ENCODE measurements at places on chromosomes 3 and 15.

DNA sequence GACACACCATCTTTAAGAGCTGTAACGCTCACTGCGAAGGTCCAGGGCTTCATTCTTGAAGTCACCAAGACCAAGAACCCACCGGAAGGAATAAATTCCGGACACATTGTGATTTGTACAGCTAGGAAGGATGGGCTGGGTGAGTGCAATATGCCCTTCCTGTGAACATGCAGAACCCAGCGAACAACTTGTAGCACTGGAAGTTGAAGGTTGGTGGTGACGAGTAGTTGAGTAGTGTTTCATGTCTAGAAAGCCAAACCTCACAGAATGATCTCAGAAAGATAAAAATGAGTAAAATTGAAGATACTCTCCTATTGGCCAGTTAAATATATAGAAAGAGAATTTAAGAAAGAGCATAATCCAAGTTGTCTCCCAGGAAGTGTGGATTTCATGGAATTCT is 462.2 kb upstream of the CFAP20DC start:
- DNase-seq = no peak

DNA sequence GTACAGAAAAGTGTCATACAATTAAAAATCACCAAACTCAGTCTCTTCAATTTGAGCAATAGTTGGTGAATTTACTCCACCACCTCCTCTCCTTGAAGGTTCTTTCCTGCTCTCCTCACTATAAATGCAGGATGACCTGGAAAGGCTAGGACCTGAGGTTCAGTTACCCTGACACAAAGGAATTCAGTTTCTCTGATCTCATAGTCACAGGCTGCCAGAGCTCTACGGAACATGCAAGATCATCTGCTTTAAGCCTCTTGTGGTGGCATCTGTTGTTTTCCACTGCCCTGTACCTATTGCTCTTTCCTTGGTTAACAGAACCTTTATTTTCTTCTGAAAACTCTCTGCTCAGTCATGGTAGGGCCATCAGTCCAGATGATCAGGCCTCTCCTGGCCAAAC is 4.9 kb upstream of the TP63 start:
- DNase-seq = no peak

DNA sequence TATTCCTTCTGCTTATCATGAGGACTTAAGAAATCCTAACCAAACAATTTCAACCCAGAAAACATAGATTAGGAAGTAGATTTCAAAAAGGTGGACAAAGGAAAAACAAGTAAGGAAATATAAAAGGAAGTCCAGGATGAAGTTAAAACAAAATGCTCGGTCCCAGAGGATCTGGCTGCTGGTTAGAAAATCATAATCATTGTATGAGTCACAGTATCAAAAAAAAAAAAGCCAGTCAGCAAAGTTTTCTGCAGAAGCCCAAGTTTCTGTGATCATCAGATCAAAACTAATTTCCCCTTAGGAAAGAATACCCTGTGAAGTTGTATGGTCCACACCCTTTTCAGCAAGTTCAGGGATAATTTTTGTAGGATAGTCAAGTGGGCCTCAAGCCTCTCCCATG is 43.0 kb upstream of the LRTM1 start:
- no peak for DNase-seq

DNA sequence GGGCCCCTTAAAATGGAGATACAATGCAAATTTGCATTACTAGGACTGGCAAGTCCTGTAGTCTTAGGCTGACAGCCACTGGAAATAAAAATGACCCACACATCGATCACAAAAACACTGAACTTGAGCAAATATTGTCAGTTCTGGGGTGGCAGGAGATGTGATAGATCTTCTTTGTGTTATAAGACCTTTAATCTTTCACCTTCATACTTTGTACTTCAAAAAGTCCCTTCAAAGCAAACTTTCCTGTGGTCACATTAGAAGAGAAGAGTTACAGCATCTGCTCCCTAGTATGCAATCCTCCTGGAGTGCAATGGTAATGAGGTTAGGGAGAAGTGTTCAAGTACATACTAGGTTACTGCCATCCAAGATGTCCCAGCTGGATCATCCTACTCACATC is 149.4 kb upstream of the KCNMB2 start:
- no peak for DNase-seq

- no peak for DNase-seq
Observed at GRCh38 chr3:107205358-107205757, 171.9 kb upstream of the CCDC54 start.

- DNase-seq = no peak
Observed at GRCh38 chr3:126573492-126574117, 14.9 kb upstream of the C3orf22 start.

- DNase-seq = peak; percentile 53
Observed at GRCh38 chr15:100572362-100572983, 29.5 kb downstream of the LINS1 start.

GRCh38 chr3:172562871-172563865 is 39.9 kb upstream of the TNFSF10 start:
- DNase-seq = peak; percentile 56

GRCh38 chr3:53226142-53226840 is 29.5 kb downstream of the TKT start:
- DNase-seq = no peak

DNA sequence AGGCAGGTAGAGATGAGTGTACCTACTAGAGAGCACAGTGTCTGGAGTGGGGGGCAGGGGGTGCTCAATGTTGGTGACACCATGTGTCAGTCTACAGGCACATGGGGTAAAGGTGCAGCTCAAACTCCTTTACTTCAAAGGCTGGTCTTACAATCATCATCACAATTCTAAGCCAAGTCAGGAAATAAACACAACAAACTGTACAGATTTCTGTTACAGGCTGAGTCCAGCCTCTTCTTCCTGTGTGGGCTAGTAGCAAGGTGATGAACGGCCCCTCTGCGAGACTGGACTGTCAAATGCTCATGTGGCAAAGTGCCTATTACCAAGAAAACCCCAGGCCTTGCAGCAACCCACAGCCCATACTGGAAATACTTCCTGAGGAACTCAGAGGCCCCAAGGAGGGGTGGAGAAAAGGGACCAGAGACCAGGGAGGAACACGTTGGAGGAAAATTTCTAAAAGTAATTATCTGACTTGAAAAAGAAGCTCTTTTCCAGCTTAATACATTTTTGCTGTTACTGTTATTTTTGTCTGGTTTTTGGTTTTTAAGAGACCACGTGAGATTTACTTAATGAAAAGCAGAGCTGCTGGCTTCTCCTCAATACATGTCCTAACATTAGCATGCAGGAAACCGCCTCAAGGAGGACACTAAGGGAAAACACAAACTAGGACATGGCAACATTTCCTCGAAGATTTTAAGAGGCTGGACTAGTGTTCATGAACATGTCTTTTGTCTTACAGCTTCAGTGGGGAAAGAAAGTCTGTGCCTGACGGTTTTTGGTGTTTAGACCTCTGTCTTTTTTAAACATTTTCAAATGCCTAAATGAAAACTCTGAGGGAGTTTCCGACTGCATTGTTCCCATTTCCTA is 29.5 kb downstream of the TBC1D2B start:
- DNase-seq = peak; percentile 72

- no peak for DNase-seq
Observed at GRCh38 chr3:72214066-72214951, 429.4 kb upstream of the PROK2 start.

- no peak for DNase-seq
Observed at GRCh38 chr3:169581633-169582032, 81.9 kb downstream of the MECOM start.

DNA sequence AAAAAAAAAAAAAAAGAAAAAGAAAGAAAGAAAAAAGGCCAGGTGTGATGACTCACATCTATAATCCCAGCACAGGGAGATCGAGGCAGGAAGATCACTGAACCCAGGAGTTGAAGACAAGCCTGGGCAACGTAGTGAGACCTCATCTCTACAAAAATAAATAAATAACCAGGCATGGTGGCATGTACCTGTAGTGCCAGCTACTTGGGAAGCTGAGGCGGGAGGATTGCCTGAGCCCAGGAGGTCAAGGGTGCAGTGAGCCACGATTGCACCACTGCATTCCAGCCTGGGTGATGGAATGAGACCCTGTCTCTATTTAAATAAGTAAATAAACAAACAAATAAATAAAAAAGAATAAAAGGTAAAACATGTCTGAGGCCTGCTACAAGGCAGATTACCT is 39.3 kb upstream of the LACTB start:
- DNase-seq = no peak

- no peak for DNase-seq
Observed at GRCh38 chr3:12308517-12308916, 19.6 kb downstream of the PPARG start.

DNA sequence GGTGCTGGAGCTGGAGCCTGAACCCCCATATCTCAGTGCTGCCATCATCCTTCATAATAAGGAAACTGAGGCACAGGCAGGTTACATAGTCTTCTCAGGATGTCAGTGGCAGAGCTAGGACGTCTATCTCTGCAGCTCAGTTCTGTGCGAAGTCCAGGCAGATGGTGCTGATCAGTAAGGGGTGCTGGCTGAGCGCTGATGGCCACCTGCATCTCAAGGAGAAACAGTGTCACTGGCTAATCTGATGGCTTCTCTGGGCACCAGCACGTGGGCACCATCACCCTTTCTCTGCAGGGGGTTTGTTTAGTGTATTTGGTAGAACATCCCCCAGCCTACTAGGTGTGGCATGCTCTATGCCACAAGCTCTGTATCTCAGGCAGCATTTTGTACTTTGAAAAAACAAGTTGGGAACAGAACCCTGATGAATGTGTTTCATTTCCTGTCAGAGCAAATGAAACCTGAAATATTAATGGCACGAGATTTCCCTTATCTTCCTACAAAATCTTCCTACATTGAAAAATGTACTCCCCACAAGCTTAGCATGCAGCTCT is 35.1 kb downstream of the APBA2 start:
- DNase-seq = no peak

- no peak for DNase-seq
Observed at GRCh38 chr3:182716114-182716688, 77.1 kb upstream of the ATP11B start.

DNA sequence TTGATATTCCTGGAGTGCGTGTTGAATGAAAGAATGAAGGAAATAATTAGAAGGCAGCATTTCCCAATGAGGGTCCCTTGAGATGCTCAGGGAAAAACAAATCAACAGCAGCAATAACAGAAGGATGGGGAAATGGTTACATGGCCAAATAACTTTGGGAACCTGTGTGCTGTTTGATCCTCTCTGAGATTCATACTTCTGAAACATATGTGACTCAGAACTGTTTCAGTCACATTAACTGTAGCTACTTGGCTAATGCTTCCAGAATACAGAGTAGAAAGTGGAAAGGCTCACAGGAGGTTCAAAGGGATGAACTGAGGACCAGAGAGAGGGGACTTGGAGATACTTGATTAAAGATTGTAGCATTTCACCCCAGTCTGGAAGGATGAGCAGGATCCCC is 258.2 kb downstream of the SLCO3A1 start:
- no peak for DNase-seq

DNA sequence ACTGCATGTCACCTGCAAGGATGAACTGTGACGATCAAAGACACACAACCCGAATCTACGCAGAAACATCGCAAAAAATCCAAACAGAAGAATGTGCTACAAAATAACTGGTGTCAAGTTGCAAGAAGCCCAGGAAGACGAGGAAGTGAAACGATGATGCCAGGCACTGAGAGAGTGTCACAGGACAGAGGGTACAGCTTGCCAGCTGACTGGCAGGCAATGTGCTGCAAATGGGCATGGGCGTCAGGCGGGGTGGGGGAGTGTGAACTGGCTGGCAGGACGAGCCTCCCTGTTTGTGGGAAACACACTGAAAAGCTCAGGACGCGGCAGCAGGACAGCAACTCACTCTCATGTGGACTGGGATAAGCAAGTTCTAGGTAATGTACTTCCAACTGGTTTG is 28.9 kb upstream of the OCA2 start:
- DNase-seq = no peak

- peak; percentile 54 for DNase-seq
Observed at GRCh38 chr3:196620161-196620604, 19.3 kb upstream of the NRROS start.

GRCh38 chr15:42760759-42761158 is 23.8 kb upstream of the CDAN1 start:
- DNase-seq = no peak

GRCh38 chr3:41460736-41461135 is 261.4 kb downstream of the CTNNB1 start:
- no peak for DNase-seq

DNA sequence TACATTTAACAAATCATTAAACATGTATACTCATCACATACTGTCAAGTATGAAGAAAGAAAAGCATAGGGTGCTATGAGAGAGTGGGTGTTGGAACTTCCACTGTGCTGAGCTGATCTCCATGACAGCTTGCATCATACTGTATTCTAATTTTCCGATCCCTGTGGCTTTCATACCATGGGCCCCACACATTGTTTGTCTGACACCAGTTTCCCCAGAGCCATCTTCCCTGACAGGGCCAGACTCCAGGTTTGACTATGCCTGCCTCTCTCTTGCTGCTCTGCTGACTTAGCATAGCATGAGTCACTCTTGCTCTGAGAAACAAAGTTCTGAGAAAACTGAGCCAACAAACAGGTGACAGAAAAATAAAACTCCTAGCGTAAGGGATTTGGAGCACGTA is 37.0 kb upstream of the CASR start:
- DNase-seq = no peak

- no peak for DNase-seq
Observed at GRCh38 chr15:98771541-98771940, 123.2 kb downstream of the IGF1R start.

- DNase-seq = no peak
Observed at GRCh38 chr3:156749244-156749643, 74.9 kb downstream of the TIPARP start.

DNA sequence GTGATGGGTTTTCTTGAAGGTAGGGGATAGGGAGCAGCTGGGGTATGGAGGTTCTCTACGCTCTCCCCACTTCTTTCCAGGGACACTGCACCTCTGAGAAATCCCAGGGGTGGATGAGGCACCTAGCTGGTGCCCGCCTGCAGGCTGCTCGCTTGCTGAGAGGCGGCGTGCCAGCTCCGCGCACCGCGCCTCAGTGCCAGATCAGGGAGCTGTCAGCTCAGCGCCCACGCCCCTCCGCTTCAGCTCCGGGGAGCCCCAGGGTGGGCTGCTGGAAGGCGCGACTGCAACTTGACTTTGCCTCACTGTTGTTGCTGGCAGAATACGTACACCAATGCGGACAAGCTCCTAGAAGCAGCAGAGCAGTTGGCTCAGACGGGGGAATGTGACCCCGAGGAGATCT is 345.7 kb upstream of the UMPS start:
- DNase-seq = no peak

- no peak for DNase-seq
Observed at GRCh38 chr3:11273891-11274291, 1.7 kb downstream of the ATG7 start.

DNA sequence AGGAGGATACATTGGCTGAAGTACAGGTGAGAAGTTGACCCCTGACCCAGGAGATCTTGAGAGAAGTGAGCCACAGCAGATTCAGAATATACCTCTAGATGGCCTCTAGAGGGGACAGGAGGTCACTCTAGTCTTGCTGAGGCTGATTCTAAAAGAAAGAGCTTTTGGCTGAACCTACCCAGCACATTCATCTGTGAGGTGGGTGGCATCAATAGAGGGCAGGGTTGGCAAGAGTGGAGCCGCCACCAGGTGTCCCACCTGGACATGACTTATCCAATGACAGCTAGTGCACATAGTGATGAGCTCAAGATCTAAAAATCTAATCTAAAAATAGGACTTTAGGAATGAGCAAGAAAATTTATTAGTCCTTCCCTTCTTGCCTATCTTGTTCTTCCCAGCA is 51.6 kb downstream of the CYP19A1 start:
- no peak for DNase-seq

- peak; percentile 34 for DNase-seq
Observed at GRCh38 chr15:50764461-50765194, 878 bp downstream of the SPPL2A start.
